ENCODE measurements at places on chromosomes 4 and X.

DNA sequence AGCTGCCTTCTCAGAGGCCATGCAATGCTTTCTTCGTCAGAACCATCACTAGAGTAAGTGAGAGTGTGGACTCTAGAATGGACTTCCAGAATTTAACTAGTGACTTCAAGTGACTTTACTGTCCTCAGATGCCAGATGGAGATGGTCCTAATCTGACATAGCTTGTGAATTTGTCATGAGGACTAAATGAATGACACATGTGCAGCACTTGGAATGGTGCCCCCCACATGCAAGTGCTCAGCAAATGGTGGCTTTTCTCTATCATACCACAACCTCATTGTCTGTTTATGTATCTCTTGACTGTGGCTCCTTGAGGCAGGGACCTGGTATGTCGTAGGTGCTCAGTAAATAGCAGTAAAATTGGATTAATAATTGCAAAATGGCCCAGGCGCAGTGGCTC, 91.6 kb upstream of the STX18 start:
- no peak for DNase-seq

DNA sequence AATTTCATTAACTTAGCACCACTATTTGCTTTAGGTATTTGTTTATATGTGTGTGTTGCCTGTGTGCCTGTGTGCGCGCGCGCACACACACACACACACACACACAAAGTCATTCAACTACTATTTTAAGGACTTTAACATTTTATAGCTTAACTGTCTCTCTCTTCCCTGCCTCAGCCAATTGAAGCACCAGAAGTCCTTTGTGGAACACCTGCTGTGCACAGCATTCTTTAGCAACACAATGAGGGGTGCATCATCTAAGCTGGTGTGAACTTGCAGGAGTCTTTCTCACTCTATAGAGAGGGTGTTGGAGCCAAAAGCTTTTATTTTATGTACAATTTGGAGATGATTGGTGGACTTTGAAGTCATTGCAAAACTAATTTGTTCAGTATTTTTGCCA, 31.3 kb downstream of the SLIT2 start:
- DNase-seq = no peak

DNA sequence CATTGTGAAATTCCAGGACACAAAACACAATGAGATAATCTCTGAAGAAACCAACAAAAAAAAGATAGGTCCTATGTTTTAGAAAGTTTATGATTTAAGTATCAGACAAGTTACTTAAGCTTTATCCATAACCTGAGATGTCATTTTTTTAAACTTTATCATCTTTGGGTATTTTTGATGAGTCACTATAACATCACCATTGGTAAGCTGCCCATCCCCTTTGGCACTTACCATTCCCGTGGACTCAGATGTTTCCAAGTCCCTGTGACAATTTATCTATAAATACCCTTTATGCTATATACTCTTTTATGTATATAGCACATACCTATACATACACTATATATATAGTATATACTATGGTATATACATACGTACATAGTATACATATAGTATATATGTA, 198.9 kb upstream of the GEMIN8 start:
- DNase-seq = no peak

GRCh38 chr4:95949136-95949765, 109.4 kb downstream of the PDHA2 start:
- DNase-seq = peak; percentile 6

- no peak for DNase-seq
Observed at GRCh38 chr4:100103671-100104070, 86.6 kb downstream of the DDIT4L start.

- DNase-seq = no peak
Observed at GRCh38 chr4:37423310-37423709, 178.8 kb downstream of the NWD2 start.

DNA sequence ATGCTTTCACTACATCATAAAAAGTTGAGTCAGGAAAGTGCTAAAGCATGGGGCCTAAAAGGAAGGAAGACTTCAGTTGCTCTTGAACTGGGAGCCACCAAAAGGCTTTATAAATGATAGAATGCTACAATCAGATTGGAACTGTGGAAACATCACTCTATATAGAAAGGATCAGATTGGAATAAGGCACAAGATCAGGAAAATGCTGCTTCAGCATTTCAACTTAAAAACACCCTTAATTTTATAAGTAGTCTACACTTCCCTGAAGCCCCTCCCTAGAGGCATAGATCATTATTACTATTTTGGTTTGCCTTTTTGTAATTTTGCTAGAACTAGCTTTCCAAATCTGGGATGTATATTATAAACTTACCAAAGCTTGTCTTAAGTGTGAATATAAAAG, 170.7 kb downstream of the FANCB start:
- no peak for DNase-seq

- DNase-seq = peak; percentile 28
Observed at GRCh38 chrX:20547611-20548051, 280.9 kb upstream of the RPS6KA3 start.

DNA sequence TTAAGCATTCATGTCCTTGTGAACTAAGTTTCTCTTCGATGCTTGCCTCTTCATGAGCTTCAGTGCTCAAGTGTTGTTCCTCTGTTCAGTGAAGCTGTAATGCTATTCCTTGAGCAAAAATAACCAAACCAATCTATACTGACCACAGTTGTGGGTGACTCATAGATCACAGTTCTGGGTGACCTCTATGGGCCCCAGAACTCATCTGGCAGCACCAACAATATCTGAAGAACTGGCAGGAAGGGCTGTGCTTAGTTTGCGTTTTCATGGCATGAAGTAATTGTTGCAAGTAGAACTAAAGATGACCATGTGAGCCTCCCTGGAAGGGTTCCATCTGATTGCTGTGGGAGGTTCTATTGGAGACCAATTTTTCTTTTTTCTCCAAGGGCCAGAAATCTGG, 106.2 kb downstream of the CCNG2 start:
- DNase-seq = peak; percentile 3

- peak; percentile 37 for DNase-seq
Observed at GRCh38 chr4:84938316-84938715, 28.2 kb downstream of the WDFY3 start.

- no peak for DNase-seq
Observed at GRCh38 chrX:129721870-129722269, 16.9 kb upstream of the XPNPEP2 start.

DNA sequence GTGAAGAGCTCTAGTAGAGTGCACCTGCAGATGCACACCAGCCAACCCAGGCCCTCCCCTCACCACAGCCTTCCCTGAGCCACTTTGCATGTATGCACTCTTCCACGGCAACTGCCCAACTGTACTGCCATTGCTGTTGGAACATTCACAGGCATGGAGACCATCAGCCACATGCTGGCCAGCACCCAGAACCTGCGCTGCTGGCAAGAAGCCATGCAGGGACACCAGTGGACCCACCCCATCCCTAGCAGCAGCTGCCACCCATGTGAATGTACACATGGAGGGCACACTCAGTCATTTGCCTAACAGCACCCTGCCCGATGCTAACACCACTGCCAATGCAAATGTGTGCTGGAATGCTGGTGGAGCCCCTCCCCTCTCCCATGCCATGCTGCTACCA, 35.6 kb downstream of the FAM47B start:
- no peak for DNase-seq

DNA sequence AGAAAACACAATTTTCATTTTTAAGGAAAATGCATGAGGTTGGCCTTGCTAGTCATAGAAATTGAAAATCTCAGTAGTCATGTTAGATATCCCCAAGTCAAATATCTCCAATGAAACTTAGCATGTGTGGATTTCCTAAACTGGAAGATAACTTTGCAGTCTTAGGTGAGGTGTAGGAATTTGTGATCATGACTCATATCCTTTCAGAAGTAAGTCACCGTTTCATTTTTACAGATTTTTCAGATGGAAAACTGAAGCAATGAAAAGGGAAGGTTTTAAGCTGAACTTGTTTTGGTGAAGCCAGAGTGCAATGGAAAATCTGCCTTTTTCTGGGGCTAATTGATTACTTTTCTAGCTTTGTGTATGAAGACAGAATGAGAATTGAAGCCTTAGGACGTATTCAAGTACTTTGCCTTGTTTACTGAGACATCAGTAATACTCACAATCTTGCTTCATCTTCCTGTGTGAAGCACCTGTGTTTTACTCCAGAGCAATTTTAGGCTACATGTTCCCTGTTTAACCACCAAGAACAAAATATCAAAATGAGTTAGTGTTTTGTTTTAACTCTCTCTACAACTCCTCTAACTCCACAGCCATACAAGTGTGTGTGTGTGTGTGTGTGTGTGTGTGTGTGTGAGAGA, 1662.8 kb upstream of the ADGRL3 start:
- peak; percentile 68 for DNase-seq

GRCh38 chr4:37685823-37686372, 278 bp downstream of the RELL1 start:
- DNase-seq = peak; percentile 31

GRCh38 chrX:120452131-120452530, 17.0 kb downstream of the LAMP2 start:
- DNase-seq = no peak

GRCh38 chr4:111952688-111953087, 192.6 kb upstream of the FAM241A start:
- no peak for DNase-seq

- DNase-seq = no peak
Observed at GRCh38 chr4:74830928-74831327, 36.6 kb upstream of the BTC start.

DNA sequence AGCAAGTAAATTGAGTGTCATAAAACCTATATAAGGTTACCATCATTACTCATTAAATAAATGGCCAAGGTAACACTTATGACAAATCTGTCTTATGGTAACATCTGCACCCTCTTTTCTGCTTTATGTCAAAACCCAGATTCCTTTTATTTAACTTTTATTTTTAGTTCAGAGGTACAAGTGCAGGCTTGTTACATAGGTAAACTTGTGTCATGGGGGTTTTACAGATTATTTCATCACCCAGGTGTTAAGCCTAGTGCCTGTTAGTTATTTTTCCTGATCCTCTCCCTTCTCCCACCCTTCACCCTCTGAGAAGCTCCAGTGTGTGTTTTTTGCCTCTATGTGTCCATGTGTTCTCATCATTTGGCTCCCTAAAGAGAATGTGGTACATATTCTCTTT, 930.7 kb downstream of the CCSER1 start:
- no peak for DNase-seq

DNA sequence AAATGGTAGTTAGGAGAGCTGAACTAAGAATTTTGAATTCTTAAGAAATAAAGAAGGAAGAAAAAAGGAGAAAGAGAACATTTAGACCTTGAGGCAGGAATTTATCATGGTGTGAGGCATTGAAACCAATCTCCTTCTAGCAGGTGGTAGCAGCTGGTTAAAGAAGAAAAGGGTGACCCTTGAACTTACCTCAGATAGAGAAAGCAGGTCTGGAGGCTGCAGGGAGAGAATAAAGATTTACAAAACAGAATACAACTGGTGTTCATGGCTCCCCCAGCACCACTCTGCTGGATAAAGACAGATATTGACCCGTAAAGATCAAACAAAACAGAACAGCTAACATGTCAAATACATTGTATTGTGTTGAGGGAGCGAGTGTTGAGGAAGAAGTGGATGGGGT, 56.0 kb downstream of the NCAPG start:
- no peak for DNase-seq

DNA sequence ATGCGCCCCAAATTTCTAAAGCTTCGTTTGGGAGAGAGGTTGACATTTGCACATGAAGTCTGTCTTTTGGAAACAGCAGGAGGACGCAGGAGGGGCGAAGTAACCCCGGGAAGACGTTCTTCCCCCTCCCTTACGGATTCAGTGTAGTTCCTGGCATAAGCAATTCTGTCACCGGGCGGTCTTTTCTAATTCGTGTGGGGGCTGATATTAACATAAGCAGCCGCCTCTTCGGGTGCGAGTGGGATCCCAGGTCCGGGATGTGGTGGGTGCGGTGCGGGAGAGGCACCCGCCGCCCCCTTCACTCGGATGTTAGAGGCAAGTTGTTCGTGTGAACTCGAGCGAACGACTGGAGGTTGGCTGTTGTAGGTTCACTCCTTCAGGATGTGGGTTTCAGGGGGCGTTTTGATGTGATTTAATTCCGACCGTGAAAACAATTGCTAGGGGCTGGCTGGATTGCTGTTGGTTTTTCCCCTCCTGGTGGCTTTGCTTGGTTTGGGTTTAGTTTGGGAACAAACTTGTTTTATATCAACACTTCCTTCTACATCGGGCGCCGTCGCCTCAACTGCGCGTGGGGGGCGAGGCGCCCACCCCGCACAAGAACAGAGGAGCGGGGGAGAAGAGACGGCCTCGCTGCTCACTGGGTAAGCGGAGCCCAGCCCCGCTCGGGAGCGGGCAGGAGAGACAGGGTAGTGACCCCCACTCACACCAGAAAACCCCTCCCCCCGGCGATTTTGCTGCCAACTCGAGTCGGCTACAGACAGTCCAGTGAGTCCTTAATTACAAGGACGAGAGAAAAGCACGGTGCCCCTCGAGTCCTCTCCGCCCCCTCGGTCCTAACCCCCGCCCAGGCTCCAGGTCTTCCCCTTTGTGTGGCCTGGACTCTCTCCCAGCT, 2.9 kb upstream of the LEF1 start:
- no peak for DNase-seq

DNA sequence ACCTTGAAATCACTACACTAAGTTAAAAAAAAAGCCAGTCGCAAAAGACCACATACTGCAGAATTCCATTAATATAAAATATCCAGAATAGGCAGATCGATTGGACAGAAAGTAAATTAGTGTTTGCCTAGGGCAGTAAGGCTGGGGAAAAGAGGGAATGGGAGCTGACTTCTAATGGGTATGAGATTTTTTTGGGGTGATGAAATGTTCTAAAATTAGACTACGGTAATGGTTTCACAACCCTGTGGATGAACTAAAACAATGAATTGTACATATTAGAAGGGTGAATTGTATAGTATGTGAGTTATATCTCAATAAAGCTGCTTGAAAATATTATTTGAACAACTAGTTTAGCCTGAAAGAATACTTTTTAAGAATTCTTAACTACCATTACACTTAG, 6.7 kb upstream of the GPRIN3 start:
- DNase-seq = no peak

GRCh38 chrX:42616981-42617380, 161.0 kb downstream of the PPP1R2C start:
- no peak for DNase-seq

- no peak for DNase-seq
Observed at GRCh38 chr4:6179362-6179761, 21.0 kb downstream of the JAKMIP1 start.

GRCh38 chrX:13085526-13085925, 41.1 kb upstream of the FAM9C start:
- no peak for DNase-seq

- DNase-seq = no peak
Observed at GRCh38 chrX:153926552-153926857, 441 bp upstream of the ARHGAP4 start.

DNA sequence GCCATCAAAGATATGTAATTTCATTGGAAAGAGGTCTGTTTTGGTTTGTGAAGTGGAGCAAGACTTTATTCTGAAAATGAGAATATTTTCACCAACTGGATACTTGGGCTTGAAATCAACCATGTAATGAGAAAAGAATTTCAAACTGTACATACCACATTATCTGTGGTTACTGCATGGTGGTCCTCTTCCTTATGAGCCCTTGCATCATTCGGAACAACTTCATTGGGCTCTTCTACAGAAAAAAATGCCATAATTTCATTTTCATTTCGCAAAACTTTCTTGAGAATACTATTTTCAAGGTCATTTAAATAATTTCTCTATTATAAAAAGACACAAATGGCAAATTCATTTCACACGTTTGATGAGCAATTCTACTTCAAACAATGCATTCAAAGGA, 148.6 kb upstream of the RPS6KA6 start:
- DNase-seq = no peak

GRCh38 chrX:136538811-136539210, 6.8 kb downstream of the VGLL1 start:
- no peak for DNase-seq

GRCh38 chrX:119459181-119459580, 9.1 kb upstream of the SLC25A5 start:
- no peak for DNase-seq
